ENCODE measurements at places on chromosomes 3 and 15.

GRCh38 chr3:49170744-49171118 lies 667 bp upstream of the KLHDC8B start:
- no peak for DNase-seq

- no peak for DNase-seq
Observed at GRCh38 chr3:175384569-175384968, 525.4 kb downstream of the NAALADL2 start.

DNA sequence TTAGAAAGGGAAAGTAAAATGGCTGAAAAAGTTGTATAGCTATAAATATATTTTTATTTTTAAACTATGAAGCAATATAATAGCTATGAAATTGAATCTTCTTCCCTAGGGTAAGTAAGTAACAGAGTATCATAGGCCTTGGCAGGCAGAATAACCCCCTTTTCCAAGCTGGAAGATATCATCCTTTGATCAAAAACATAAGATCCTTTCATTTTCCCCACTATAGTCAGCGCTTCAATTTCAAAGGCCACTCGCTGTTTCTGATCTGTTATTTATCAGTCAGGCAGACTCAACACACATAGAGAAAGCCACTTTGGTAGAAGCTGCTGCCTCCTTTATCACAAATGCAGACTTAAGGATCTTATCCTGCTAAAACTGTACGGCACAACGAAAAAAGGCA lies 74.0 kb upstream of the UBE2E2 start:
- no peak for DNase-seq

- DNase-seq: no peak
Observed at GRCh38 chr15:73539212-73540128, 93.7 kb downstream of the NPTN start.

- no peak for DNase-seq
Observed at GRCh38 chr15:80036071-80036470, 23.4 kb upstream of the ZFAND6 start.

- no peak for DNase-seq
Observed at GRCh38 chr3:152051501-152052404, 178.3 kb downstream of the SUCNR1 start.

DNA sequence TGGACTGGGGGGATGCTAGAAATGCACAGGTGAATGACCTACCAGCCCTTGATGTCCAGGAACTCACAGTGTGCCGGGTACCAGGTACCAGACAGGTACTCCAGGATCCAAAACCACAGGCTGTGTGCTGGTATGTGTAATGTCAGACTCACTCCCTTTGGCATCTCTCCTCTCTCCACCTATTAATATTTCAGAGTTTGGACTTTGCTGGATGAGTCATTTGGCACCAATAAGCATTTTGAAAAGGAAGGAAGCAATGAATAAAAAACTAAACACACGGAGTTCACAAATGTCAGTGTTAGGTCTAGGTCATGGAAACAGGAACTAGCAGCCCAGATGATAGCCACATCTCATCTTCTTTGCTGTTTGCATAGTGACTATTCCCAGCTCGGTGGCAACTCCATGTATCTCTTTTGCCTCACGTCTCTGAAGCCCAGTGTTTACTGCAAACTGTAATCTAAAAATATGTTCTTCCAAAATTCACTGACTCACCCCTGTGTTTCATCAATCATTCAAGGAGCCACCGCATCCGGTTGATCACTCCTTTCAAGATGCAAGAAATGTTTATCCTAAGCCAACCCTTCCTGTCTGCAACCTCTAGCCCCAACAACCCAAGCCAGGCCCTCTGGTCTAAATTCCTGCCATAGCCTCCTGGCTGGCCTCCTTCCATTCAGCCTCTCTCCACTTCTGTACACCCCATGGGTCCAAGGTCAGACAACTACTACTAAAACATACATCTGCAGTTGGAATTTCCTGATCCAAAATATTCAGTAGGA lies 8.4 kb downstream of the ITGB5 start:
- no peak for DNase-seq

- DNase-seq: no peak
Observed at GRCh38 chr15:36951731-36952247, 148.6 kb downstream of the MEIS2 start.

DNA sequence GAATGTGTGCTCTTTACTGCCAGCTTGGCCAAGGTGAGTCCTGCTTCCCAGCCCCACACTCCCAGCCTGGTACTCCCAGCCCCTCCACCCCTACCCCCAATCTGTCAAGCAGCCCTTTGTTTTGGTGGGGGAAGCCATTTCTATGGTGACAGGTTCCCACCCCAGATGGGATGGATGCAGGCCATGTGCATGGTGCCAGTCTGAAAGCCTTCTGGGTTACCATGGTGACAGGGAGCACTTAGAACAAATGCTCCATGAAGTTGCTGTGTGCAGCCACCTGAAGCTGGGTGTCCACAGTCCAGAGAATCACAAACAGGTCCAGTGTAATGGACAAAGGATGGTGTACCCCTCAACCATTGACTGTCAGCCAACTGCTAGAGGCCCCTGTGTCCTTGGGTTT lies 19.1 kb upstream of the VILL start:
- DNase-seq: no peak

GRCh38 chr3:173921732-173922131 lies 524.2 kb downstream of the NLGN1 start:
- DNase-seq: no peak

DNA sequence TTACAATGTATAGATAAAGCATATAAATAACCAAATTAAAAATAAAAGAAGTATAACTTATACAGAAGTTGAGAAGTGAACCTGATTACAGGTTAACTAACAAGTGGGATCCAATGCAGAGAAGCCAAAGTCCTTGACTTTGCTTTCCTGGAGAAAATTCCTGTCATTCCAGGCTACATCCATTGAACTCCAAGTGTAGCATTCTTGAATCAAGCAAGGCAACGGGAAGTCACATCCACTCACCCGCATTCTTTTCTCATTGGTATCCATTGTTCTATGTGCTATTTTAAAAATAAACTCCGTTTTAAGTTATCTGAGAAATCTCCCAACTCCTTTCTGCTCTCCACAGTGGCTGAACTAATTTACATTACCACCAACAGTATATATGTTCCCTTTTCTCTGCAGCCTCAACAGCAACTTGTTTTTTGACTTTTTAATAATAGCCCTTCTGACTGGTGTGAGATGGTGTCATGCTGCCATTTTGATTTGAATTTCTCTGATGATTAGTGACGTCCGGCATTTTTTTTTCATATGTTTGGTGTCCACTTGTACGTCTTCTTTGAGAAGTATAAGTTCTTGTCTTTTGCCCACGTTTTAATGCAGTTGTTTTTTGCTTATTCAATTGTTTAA lies 534.3 kb downstream of the ROBO1 start:
- DNase-seq: no peak

GRCh38 chr15:78411061-78411460 lies 27.0 kb upstream of the IREB2 start:
- DNase-seq: no peak

- no peak for DNase-seq
Observed at GRCh38 chr3:60779637-60780036, 471.6 kb downstream of the FHIT start.

DNA sequence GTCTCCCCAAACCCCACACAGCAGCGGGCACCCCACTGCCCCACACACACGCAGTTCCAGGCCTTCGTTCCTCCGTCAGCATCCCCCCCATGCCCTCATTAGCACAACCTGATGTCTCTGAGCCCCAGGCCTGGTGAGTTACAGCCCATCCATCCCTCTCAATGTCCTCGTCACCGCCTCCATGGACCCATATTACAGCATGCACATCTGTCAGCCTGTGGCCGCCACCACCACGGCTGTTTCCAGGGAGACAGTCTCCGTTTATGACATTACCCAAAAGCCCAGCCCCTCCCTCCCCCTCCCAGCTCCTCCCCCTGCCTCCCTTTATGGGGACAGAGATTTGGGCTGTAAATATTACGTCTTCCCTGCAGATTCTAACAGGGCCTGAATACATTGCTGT lies 143.1 kb upstream of the LINGO1 start:
- DNase-seq: no peak

- DNase-seq: no peak
Observed at GRCh38 chr3:30112902-30113484, 493.4 kb upstream of the TGFBR2 start.

DNA sequence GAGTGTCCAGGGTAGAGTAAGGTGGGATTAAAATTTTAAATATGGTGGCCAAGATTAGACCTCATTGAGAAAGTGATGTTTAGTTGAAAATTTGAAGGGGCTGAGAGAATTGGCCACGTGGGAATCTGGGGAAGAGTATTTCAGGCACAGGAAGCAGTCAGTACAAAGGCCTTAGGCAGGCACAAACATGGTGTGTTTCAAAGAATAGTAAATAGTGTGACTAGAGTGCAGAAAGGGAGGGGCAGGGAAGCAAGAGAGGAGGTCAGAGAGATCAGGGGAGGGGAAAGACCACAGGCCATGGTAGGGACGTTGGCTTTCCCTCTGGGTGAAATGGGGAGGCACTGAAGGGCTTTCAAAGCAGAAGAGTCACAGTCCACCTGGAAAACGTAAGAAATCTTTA lies 36.6 kb upstream of the POMGNT2 start:
- no peak for DNase-seq

DNA sequence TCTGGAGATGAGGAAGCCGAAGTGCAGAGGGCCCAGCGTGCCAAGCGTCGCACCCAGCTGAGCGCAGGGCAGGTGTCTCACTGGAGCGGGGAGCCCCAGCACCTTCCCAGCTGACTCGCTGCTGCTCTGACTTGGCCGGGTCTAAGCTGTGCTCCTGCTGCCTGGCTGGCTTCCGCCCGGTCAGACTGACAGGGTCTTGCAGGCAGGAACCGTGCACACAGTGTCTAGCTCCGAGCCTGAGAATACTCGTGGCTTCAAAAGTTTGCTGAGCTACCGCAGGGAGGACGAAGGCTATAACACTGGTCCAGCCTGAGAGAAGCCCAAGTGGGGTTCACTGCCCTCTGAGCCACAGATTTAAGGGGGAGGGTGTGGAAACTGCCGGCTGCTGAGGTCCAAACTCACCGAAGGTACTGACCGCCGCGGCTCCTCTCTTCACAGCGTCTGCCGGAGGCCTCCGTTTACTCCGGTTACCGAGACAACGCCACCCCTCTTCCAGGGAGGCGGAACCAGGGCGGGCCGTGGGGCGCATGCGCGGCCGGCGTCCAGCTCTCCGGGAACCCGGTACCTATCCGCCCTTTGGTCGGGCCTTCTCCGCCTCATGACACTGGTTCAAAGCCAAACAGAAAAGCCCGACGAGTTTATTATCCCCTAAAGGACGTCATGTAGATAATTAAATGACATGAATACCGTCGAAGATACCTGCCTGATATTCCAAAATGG lies at the start of gene CFAP44:
CFAP44 (minus strand) TSS at position 443 of the 720 bp plus-strand sequence. CDS start 7,829 bp downstream, outside the sequence.
- peak; percentile 85 for DNase-seq

GRCh38 chr3:9430733-9431132 lies 33.3 kb downstream of the SETD5 start:
- no peak for DNase-seq

DNA sequence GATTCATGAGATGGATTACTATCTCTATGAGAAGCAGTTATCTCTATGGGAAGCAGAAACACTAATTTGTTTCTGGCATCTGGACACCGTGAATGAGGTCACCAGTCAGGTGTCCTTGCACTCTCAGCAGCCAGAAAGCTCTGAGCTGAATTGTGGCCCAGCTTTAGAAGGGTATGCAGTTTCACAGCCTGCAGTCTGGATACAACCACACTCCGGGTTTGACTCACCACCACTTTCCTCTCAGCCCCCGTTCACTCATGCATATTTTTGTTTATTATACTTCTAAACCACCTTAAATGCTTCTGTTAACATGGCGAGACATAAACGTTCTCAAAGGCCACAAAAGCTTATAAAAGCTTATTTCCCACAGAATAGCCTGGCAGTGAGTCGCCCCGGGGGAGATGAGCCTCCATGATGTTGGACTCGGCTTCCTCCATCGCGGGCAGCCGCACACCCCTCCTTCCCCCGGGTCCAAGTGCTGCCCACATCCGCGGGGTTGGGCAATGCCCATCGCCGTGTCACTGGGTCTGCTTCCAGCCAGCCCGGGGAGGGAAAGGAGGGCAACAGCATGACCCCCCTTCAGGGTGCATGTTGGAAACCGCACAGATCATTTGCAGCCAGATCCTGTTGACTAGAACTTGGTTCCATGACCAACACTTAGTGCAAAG lies 16.8 kb upstream of the SLC41A3 start:
- no peak for DNase-seq

DNA sequence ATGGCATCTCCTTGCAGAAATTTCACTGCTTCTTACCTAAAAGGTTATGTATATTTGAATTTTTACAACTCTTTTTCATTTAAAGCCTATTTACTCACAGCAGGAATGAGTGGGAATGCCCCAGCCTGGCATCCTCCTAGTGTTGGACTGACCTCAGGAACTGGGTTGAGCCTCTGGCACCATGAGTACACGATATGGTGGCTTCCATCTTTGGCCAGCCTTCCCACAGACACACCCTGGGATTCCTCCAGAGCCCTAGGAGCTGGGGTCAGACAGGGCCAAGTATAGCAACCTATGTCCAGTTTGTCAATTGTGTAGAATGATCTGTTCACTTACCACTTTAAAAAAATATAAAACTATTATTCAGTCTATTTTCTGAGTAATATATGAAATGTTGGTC lies 57.2 kb upstream of the HEG1 start:
- no peak for DNase-seq

DNA sequence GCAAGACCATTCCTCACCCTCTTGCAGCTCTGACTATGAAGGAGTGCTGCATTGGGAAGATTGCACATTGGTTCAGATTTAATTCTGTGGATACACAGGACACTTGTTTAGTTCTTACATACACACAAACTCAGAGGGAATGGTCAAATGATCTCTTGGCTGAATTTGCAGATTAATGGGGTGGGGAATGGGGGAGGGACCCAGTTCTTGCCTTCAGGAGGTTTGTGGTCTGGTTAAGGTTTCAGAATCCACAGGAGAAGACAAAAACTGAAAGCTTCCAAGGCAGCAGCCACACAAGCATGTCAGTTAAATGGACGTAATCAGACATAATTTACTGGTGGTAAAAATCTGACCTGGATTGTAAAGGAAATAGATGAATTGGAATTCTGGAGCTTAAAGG lies 257.1 kb upstream of the ROPN1 start:
- no peak for DNase-seq

GRCh38 chr3:154143873-154144272 lies 22.7 kb downstream of the ARHGEF26 start:
- DNase-seq: no peak

- DNase-seq: no peak
Observed at GRCh38 chr3:139953131-139953910, 18.3 kb downstream of the CLSTN2 start.

- peak; percentile 90 for DNase-seq
Observed at GRCh38 chr3:154120961-154121700, at the start of gene ARHGEF26. Gene ARHGEF26 (plus strand): TSS chr3:154121390. CDS start chr3:154121993, 603 bp downstream.

GRCh38 chr3:79253704-79254103 lies 514.1 kb downstream of the ROBO1 start:
- no peak for DNase-seq

GRCh38 chr3:42872718-42873117 lies 3.0 kb downstream of the CYP8B1 start:
- no peak for DNase-seq

GRCh38 chr3:160773722-160774121 lies 17.7 kb downstream of the PPM1L start:
- DNase-seq: no peak
